Activated CD8-positive, alpha-beta T cell treated with anti-CD3 and anti-CD28 coated beads for 36 hours (primary cell): ENCODE measurements at places on chromosomes 1 and 21.

DNA sequence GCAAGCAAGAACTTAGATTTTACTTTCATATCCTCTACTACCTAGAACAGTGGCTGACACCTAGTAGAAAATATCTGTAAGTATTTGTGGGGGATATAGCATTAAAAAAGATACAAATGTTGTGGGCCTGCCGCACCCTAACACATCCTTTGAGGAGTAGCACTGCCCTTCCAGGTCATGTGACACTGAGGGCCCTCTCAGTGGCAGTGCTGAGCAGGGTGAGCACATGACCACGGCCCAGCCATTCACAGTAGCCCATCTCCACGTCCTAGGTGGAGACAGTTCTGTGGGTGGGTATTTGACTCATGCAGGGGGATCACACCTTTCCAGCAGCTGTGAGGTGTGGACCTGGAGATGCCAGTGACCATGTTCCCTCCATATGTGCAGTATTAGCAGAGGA is 108.9 kb downstream of the OMA1 start:
- DNase-seq, result no peak

DNA sequence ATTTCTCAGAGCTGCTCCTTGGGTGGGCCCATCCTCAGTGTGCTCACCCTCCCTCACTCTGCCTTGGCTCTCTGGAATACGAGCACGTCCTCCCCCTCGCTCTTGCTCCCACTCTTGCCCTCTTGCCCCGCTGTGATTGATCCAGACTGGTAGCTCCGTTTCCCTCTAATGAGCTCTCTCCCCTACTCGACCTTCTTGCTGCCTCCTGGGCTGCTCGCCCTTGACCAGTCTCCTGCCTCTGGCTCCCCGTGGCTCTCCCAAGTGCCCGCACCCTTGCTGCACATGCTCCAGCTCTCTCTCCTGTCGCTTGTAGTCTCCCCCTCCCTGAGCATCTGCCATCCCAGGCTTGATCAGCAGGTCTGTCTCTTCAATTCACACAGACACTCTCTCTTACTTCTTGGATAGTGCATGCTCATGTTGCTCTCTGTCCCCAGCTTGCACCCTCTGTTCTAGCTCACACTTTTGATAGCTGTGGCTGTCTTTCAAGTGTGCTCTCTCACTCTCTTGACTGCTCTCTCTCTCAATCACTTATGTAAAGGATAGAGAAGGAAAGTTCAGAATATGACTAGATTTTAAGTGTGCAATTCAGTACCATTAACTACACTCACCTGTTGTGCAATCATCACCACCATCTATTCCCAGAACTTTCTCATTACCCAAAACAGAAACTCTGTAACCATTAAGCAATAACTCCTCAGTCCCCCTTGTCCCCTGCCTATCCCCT is 51.1 kb downstream of the PHC2 start:
- no peak for DNase-seq

- DNase-seq, result peak; percentile 49
These were observed 20.4 kb upstream of the GNG12 start for GRCh38 chr1:67853704-67854103.

GRCh38 chr1:18960409-18960808 is 3.9 kb upstream of the IFFO2 start:
- no peak for DNase-seq

DNA sequence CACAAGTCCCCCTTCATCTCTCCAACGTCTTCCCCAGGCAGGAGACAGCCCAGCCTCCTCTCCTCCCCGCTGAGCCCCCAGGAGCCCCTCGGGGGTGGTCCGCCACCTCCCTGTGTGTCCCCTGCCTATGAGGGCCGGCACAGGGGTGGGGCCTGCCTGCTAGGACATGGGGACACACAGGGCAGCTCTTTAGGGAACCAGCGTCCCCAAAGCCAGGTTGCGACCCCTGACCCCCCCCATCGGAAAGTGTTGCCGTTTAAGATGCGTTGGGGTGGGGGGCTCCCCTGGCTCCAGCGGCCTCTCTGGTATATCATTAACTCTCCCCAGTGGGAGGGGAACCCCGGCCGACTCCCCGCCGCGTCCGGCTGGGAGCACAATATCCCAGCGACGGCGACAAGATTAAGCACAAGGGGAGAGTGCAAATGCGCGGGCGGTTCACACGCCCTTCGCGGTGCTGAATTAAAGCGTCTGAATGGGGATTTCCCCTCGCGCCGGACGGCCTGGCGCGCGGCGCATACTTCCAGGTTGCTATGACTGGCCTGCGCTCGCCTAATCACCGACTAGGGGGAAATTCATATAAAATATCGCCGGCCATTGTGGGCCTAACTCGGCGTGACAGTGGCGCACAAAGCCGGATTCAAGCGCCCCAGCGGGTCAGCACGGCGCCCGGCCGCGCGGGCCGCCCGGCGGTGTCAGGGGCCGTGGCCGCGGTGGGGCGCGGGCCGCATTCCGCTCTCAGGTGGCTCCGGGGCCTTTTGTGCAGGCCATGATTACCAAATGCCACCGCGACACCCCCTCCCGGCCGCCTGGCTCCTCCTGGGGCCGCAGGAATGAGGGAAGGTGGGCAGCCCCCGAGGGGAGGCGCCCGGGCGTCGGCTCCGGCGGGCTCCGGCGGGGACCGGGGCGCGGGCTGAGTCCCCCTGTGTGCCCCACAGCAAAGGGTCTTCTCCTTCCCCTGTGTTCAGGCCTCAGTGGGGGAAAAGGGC is 30.9 kb downstream of the WNT3A start:
- peak; percentile 85 for DNase-seq

- DNase-seq, result peak; percentile 38
These were observed 19.5 kb upstream of the PWP2 start for GRCh38 chr21:44087426-44088400.

DNA sequence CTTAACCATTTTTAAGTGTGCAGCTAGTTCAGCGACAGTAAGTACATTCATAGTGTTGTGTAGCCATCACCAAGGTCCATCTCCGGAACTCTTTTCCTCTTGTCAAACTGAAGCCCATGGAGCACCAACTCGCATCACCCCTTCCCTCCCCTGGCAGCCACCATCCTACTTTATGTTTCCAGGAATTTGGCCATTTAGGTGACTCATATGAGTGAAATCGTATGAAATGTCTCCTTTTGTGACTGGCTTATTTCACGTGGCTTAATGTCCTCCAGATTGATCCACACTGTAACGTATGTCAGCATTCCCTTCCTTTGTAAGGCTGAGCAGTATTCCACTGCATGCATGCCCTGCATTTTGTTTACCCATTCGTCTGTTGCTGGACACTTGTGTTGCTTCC is 2.5 kb downstream of the COL6A2 start:
- no peak for DNase-seq

DNA sequence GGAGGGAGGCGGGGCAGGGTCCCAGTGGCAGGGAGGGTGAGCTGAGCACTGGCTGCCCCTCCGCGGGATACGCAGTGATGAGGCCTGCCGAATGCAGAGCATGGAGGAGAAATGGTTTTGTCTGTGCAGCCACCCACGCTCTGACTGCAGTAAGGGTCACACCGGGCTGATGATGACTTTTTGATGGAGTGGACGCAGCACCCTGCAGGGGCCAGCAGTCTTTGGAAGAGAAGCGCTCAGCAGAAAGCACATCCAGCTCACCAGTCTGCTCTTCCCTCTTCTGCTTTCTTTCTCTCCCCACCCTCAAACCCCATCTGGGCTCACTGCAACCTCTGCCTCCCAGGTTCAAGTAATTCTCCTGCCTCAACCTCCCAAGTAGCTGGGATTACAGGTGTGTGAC is 61.9 kb upstream of the ATP1A1 start:
- no peak for DNase-seq

- peak; percentile 3 for DNase-seq
These were observed 76.4 kb upstream of the ZBTB18 start for GRCh38 chr1:243974451-243975292.

- no peak for DNase-seq
These were observed 158.9 kb downstream of the PCBP3 start for GRCh38 chr21:45802425-45802824.

GRCh38 chr1:174269989-174270651 is 110.8 kb downstream of the RABGAP1L start:
- no peak for DNase-seq

DNA sequence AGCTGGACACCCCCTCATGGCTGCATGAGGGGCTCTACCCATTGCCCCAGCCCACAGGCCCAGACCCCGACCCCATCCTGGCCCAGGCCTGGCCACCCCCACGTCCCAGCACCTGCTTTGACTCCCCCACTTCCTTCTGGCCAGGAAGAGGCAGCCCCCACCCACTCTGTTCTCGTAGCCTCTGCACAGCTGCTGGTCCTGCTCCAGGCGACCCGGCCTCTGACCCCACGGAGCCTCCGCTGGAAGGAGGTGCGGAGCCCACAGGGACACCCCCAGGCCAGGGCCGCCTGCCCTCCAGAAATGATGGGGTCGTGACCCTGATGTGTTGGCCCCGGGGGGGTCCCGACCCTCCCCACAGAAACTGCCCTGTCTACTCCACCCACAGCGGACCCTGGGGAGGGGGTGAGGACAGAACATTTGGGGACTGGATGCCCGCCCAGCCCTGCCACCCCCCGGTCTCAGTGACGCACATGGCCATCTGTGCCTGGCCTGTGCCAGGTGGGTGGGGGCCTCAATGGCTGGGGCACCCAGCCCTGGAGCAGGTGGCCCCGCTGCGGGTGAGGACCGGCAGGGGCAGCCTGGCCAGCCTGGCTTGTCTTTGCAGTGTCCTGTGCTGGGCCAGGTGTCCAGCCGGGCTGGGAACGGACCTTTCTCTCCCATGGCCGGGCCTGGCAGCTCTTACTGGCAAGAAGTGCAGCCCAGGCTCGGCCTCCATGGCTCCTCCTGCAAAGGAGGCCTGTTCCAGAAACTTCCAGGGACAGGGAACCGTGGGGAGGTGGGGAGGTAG is 78.6 kb downstream of the MORN1 start:
- DNase-seq, result no peak

DNA sequence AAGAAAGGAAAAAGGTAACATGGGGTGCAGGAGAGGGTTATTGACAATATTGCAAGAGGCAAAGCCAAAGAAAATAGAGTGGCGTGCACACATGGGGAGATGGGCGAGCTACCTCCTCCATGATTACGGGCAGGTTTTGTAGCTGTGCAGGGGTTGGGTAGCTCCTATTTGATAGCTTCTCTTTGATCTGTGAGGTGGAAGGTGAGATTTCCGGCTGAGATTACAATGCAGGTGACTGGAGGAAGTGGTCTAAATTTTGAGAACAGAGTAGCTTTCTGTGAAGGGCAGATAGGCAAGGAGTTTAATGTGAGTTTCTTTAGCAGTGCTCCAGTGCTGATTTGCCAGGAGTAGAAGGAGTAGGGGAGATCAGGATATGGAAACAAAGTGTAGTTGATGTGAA is 263.4 kb downstream of the PLA2G4A start:
- peak; percentile 16 for DNase-seq

DNA sequence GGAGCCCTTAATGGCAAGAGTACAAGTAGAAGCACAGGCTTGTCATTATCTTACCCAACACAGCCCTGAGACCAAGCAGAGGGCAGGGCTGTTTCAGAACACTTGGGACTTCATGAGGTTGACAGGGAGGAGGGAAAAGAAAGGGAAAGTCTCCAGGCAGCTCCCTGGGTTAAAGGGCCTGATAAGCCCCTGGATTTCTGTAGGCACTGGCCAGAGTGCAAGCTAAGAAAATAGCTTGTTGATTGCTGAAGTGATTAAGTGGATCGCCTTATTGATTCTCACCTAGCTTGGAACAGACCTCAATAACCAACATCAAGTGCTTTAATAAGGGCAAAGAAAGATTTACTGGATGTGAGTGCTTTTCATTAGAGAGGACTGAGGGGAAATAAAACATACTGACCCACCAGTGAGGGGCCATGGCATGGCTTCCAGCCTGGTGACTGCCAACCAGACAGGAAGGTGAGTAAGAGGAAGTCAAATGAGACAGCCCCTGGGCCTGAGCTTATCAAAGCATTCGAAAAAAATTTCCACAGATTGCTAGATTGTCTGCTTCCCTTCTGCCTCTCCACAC is 121.4 kb upstream of the NFIA start:
- peak; percentile 2 for DNase-seq

DNA sequence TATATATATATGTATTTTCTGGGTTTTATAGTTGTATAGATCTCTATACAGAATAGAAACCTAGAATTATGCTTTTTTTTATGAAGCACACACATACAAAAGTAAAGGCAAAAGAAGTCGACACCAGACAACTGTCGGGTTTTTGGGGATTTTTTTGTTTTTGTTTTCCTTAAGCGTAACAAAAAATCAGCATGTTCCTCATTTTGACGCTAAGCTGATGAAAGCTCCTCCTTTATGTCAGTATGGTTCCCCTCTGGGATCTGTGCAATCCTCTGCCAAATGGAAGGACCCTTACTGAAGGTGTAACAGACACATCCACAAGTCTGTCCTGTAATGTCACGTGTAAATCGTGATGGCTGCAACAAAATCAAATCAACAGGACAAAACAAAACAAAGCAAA is 226.2 kb downstream of the RHOU start:
- DNase-seq, result no peak

DNA sequence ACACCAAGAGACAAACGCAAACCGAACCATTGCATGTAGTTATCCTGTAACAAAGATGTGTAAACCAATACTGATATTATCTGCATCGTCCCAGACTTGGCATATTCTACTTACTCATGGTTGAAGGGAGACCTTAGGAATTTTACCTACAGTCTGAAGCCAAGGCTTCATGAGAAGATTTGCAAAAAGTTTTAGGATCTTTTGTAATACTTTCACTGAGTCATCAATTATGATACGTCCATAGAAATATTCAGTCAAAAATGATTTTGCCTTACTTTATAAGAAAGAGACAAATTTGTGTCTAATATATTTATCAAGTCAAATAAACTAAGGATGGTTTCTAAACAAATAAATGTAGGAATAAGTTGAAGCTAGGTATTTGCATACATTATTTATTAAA is 1176.1 kb upstream of the ADGRL2 start:
- no peak for DNase-seq

DNA sequence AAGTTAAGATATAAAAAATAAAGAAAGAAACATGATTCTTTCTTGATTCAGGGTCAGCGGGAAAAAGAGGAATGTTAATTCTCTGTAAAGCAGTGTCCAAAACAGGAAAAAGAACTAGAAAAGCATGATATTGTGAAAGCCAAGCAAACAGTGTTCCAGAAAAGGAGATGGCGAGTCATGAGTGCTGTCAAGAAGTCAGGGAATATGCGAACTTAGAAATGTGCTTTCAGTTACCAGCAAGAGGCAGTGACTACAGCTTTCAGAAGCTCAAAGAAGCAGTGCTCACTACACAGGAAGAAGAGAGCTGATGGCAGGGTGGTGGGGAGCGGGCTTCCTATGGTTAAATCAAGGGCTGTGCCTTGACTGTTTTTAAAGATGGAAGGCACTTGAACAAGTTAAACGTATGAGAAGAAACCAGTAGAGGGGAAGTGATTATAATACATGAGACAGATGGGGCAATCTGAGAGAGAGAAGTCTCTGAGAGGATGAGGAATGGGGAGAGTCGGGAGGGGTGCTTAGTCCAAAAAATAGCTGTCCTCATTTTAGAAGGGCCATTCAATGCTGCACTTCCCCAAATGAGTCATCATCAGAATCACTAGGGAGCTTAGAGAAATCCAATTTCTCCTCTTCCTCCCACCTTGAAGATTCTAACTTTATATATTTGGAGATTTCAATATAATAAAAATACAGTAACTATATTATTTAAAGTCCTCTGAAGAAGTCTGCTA is 90.4 kb downstream of the KCNK1 start:
- no peak for DNase-seq

- DNase-seq, result peak; percentile 15
These were observed 848 bp downstream of the DNM3 start for GRCh38 chr1:171841931-171842761.
